ENCODE measurements at places on chromosomes 13 and 19.

DNA sequence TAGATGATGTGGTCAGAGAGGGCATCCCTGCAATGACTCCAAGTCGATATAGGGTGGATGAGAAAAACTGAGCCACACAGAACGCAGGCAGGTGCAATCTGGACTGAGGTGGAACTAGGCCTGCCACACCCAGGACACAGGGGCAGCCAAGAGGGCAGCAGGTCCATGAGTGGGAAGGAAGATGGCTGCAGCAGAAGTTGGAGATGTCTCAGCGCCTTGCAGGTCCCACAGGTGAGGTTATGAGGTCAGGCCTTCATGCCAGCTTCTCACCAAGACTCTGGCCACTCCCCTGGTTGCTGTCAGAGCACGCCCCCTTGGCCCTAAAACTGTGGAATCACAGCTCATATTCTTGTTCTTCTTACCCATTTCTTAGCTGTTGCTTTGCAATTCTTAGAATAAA, 147.7 kb upstream of the VSTM2B start:
- DNase-seq: no peak

GRCh38 chr13:54078271-54078870, 1049.8 kb downstream of the OLFM4 start:
- DNase-seq: no peak

DNA sequence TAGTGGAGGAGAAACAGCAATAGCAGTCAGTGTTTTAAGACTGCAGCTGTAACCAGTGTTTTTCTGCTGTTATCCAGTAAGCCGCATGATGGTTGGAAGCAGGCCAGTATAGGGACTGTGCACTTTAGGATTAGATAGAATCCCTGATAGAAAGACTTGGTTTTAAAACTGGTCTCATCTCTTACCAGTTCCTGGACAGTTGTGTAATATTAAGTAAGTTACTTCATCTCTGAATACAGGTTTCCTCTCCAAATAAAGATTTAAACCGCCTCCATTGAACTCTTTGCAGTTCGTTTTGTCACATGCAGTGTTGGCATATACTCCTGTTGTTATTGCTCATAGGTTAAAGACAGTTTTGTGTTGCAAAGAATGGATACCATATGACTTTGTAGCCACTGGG, 25.6 kb downstream of the URI1 start:
- no peak for DNase-seq

- DNase-seq: no peak
Observed at GRCh38 chr13:59343132-59343531, 820.6 kb downstream of the DIAPH3 start.

- peak; percentile 66 for DNase-seq
Observed at GRCh38 chr13:71864986-71865873, 1.8 kb downstream of the DACH1 start.

DNA sequence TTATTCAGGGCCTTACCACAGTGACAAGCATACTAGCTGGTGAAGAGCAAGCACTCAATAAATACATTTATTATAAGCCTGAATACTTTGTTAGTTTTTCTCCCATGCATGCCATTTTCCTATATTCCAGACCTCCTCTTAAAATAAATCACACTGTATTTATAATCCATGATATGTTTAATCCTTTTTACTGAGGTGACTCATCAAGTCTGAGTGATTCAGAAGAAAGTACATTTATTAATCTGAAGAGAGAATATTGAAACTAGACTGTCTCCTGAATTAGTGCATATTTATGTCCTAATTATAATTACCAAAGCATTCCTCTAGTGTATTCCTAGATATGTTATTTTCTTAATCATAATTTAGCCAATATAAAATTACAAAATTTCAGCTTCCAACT, 323.3 kb downstream of the NALCN start:
- no peak for DNase-seq

DNA sequence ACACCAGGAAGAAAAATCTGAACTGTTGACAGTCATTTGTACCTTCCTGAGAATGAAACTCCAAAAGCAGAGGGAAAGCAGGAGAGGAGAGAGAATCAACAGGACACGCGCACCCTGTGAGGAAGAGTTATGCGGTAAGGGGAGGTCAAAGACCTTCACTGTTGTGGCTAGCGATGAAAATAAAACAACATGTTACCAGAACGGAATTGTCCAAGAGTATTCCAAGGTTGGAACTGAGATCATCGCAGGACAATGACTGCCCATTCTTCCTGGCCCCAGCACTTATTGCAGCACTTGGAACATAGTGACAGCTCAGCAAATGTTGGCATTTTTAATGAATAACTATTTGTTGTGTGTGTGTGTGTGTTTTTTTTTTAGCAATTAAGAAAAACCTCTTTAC, 176.0 kb upstream of the TSC22D1 start:
- no peak for DNase-seq

GRCh38 chr13:20787180-20787579, 13.4 kb upstream of the EEF1AKMT1 start:
- DNase-seq: no peak

DNA sequence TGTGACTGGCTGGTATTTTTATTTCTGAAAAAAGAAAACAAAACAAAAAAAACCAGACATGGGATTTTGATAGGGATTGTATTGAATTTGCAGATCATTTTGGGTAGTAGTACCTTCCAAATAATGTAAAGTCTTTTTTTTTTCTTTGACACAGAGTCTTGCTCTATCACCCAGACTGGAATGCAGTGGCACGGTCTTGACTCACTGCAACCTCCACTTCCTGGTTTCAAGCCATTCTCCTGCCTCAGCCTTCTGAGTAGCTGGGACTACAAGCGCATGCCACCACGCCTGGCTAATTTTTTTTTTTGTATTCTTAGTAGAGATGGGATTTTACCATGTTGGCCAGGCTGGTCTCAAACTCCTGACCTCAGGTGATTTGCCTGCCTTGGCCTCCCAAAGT, 4.2 kb downstream of the ZNF101 start:
- DNase-seq: no peak

DNA sequence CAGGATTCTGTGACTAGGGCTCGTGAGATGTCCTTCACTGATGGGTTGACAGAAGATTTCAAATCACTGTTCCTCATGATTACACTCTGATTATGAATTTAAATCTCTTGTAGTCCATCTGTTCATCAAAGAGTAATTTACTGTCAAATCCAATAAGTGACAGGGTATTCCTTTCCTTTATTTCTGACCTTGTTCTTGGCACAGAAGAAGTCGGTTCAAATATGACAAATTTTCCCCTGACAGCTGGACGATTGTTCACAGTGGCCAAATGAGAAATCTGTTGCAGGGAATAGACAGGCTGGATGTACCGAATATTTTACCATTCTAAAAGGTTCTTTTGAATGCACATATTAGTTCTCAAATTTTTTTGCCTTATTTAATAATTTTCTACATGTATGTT, 767.3 kb upstream of the GPC6 start:
- no peak for DNase-seq

- DNase-seq: no peak
Observed at GRCh38 chr13:40190641-40191100, 475.8 kb downstream of the FOXO1 start.

GRCh38 chr19:16541526-16542044, 652 bp downstream of the CHERP start:
- peak; percentile 31 for DNase-seq
